ENCODE measurements at places on chromosomes 5 and 9. TPM values are rescaled to one million over a fixed set of nuclear protein-coding genes. Genes with fewer than 3 reads are reported as not detected.

DNA sequence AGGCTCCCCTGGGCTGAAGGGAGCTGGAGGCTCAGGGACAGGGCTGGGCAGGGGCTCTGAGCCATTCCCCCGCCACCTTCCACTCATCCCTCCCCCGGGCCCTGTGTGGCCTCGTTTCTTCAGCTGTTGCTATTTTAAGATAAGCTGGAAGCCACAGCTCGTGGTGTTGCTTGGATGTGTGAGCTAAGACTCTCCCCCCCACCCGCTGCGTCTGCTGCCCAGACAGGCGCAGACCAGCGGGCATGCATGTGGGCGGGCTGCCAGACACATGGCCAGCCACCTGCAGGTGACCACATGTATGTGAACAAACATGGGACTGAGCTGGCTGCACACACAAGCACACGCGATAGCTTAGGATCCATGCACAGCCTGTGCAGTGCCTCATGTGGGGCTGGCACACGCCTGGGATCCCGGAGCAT, 8.7 kb downstream of the SNCB start:
- peak; percentile 80 for DNase-seq

DNA sequence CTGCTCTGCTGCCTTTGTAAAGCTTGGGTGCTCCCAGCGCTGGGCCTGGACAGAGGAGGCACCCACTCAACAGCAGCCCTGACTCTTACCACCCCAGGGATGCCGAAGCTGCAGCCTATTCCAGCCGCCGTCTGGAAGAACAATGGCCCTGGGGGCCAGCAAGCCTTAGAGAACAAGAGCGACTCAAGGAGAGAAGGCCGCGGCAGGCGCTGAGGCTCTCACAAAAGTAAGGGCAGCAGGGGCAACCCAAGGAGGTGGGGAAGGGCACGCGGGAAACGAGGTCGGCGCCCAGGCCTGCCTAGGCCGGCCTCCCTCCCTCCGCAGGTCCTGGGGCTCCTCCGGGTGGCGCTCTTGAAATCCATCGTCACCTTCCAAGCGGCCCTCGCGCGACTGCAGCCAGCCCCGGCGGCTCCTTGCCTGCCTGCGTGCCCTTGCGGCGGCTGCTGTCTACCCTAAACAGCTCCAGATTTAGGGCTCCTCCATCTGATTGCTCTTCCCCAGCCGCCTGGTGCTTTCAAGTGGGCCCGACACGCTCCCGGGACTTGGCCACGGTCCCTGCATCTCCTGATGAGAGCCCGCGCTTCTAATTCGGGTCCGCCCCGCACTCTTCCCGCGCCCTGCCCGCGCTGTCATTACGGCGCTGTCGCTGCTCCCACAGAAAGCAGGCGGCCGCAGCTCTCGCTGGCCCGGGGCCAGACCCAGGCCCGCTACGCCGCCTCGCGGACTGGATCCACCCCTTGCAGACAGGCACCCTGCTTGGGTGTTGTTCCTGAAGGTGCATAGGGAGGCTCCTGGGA, 213.3 kb downstream of the SEMA6A start:
- peak; percentile 62 for DNase-seq

DNA sequence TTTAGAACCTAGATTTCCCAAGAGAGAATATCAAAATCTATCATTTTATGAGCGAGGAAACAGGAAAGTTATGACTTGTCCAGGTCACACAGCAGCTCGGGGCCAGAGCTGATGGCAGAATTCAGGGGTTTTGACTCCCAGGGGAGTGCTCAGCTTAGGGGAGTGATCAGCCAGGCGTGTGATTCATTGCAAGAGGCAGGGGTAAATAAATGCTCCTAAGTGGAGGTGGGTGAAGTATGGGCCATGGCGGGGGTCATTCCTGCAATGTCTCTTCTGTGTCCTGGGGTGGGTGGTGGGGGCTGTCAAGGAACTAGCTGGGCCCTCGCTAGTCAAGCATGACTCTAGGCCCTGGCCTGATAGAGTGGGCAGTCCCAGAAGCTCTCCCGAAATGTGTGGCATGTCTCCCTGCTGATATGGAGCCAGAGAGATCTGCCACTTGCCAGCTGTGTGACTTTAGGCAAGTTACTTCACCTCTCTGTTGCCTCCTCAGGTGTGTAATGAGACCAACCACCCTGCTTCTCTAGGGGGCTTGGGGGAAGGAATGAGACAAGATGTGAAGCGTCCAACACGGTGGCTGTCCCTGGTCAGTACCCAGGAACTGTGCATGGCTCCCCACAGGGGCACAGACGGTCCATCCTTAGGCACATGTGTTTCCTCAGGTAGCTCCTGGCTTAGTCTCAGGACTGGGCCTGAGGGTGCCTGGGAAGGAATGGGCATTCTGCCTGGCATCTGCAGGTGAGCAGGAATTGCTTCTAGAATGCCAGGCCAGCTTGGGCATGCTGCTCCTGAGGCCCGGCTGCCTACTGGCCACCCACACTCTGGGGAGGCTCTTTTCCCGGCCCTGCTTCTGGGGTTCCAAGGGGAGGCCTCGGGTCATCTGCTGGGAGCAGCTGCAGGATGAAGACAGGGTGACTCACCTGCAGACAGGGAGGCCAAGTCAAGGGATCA, 36.5 kb upstream of the SH3PXD2B start:
- DNase-seq: peak; percentile 83

DNA sequence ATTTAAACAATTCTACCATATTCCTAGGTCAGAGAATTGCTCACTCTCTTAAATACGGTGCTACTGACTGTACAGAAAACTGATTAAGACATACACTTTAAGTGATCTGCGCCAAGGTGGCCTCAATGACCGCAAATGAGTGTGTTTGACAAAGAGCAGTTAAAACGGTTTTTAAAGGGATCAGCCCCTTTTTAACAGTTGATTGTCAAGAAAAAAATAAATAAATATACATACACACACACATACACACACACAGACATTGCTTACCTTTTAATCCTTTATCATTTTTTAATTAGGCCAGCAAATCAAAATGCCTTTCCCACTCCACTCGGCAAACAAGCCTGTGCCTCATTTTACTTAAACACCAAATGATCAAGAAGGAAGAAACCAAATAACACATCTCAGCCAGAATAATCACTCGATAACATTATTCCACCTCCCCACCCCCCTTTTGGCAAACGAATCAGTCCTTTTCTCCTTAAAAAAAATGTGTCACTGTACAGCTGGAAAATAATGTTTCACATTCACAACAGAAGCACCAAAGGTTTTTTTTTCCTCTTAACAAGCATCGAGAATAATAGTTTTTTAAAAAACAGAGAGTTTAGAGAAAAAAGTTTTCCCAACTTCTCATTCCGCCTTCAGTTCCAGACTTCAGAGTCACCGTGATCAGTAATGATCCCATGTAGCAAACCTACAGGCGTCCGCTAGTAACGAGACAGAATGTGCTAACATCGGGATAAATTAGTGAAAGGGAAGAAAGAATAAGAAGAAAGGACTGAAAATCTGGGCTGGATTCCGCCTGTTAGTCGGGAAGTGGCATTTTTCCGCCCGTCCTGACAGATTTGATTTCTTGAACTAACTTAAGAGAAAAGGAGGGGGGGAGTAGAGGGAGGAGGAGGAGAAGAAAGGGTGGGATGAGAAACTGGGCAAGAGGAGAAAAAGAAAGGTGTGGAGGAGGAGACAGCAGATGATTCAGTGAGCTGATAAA, at the start of gene ZNF608:
Gene ZNF608 (minus strand): TSS at position 712 of the 988 bp plus-strand sequence. CDS start 1,650 bp downstream, outside the sequence.
- peak; percentile 81 for DNase-seq

SOX30 gene
- total RNA-seq: not detected
